HEK293T (cell line): ENCODE measurements at places on chromosomes 1 and 21.
A peak's percentile ranks its signal among the peaks of the same experiment; 100 is the strongest.

DNA sequence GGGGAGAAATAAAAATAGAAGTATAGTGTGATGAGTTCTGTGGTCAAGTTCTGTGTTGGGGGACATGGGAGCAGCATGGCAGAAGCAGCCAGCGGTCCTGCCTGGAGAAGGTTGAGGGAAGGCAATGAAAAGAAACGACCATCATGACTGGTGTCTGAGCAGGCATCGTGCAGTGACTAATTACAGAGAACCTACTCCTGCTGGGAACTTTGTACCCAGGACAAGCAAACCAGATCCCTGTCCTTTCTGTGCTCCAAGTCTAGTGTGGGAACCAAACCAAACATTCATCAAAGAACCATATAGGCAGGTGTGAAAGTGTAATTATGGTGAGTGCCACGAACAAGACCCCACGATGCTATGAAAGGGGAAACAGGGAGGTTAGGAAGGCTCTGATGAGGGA lies 25.8 kb downstream of the KIAA0040 start:
- no peak for DNase-seq

DNA sequence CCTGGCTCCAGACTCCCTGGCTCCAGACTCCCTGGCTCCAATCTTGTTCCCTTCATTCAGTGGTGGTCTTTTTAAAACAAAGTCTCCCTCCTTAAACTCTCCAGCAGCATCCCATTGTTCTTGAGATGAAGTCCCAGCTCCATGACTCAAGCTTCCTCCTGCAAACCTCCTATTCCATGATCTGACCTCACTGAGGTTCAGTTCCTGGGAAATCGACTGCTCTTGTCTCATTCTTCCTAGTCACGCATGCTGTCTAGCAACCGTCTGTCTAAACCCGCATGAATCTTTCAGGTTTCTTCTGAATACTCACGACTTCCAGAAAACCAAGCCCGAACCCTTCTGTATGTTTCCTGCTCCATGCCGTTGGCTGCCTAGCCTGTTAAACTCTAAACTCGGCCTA lies 91.9 kb downstream of the RAVER2 start:
- no peak for DNase-seq

DNA sequence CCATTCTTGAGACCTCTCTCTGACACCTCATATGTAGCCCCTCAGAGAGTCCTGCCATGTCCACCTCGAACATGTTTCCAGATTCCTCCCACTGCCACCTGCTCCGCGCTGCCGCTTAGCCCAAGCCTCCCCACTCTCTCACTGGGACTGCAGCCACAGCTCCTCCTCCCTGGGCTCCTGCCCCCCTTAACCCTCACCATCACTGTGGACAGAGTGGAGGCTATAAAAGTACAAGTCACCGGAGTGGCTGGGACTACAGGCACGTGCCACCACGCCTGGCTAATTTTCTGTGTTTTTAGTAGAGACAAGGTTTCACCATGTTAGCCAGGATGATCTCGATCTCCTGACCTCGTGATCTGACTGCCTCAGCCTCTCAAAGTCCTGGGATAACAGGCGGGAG lies 77.0 kb downstream of the VWA5B1 start:
- no peak for DNase-seq

- DNase-seq: no peak
Observed at GRCh38 chr1:3040004-3040403, 18.7 kb downstream of the ACTRT2 start.

DNA sequence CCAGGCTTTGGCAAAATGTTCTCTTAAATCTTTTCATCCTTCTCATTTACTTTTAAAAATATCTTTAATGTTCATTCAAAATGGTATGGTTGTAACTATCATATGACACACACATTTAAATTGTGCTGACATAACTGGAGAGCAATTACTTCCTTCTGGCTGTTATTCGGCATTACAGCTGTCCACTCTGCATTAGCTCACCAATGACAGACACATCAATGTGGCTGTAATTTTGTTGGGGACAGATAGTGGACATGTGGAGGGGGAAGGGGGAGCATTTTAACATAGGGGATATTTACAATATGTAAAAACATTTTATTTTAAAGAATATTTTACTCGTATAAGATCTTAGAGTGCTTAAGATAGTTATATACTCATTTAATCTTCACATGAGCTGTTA lies 319.8 kb downstream of the HMCN1 start:
- DNase-seq: no peak

DNA sequence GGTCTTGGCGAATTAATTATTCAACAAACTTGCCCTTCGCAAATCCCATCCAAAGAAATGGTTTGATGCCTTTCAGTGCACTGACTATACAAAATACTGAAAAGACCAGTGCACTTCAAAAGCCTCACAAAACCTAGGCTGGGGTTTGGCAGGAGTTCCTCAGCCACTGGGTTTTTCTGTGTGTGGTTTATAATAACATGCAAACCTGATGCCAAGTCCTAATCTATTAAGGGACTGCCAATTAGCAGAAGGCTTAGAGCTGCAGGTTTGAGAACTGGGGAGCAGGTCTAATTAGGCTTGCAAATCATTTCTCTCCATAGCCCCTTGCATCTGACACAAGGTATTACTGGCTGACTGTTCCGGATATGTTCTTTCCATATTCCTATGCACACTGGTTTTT lies 27.7 kb downstream of the PLPP3 start:
- no peak for DNase-seq

- no peak for DNase-seq
Observed at GRCh38 chr1:179124873-179125272, 43.0 kb downstream of the TOR3A start.

- no peak for DNase-seq
Observed at GRCh38 chr1:198018529-198018928, 101.4 kb downstream of the LHX9 start.

GRCh38 chr1:1777583-1777899 lies 729 bp downstream of the NADK start:
- no peak for DNase-seq

DNA sequence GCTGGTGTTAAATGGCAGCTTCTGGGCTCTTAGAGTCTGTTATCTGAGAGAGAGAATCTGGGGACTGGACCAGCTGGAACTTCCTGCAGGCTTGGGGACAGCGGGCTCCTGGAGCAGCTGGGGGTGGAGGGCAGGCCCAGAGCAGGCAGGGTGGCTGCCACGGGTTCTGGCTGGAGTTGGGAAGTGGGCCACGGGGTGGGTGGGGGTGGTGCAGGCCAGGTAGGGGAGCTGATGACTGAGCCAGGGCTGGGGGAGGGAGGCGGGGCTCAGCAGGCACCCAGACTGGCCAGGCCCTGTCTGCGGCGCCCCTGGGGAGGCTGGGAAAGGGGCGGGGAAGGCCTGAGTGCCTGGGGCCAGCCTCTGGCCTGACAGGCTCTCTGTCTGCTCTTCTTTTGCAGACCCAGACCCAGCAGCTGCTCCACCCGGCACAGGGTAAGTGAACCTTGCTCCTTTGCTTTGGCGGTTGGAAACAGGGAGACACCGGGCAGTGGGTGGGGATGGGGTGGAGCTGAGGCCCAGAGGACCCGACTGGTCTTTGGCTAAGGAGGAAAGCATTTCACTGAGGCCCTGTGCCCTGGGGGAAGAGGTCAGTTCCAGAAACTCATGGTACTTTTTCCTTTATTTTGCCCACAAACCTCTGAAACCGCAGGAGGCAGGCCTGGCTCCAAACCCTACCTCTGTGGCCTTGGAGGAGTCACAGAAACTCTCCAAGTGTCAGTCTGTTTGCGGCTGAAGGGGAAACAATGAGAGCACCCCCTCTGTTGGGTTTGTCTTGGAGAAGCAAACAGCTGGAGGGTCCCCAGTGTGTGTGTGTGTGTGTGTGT lies 48.8 kb downstream of the ARHGEF10L start:
- DNase-seq: no peak

GRCh38 chr1:151737026-151737425 lies 15.7 kb downstream of the RIIAD1 start:
- no peak for DNase-seq

- DNase-seq: peak; percentile 79
Observed at GRCh38 chr1:161098210-161099068, at the start of gene KLHDC9. Gene KLHDC9 (plus strand): TSS chr1:161098361. CDS start chr1:161098536, 175 bp downstream.

DNA sequence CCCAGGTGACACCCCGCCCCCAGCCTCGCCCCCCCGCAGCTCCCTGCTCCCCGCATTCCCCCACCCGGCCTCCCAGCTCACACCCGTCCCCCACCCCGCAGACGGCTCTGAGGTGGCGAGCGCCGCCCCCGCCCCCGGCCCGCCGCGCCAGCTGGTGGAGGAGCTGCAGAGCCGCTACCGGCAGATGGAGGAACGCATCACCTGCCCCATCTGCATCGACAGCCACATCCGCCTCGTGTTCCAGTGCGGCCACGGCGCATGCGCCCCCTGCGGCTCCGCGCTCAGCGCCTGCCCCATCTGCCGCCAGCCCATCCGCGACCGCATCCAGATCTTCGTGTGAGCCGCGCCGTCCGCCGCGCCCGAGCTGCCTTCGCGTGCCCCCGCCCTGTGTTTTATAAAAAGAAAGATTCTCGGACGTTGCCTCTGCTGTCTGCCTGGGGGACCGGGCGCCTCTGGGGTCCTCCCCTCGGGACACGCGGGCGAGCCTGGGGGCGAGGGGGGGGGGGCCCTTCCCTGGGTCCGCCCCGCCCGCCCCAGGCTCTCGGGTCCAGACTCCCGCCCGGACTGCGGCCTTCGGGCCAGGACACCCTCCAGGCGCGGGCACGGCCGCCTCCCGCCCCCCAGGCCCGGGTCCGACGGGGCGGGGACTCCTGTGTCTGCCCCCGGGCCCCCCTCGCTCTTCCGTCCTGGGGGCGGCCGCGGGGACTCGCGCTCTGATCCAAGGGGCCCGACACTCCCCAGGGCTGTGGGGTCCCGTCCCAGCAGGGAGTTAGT lies 1.6 kb upstream of the MMP23B start:
- no peak for DNase-seq

DNA sequence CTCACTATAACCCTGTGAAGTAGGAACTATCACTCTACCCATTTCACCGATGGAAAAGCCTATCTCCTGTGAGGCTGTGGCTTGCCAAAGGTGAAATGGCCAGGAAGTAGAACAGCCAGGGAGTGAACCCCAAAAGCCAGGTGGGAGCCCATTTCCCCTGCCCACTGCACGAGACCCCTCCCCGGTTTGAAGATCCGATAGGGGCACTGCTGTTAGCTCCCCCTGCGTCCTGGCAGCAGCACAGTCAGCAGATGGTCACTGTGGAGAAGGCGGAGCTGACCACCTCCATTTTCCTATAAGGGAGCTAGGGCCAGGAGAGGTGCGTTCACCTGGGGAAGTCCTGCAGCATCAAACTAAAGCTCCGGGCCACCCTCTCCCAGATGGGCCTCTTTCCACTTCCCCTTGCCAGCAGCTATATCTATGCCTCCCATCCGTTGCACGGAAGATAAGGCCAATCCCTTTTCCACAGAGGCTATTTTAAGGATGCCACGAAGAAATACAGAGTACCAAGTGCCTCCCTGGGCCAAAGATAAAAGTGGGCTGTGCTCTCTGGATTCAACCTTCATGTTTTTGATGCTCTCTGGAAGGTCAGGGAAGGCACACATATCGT lies 7.8 kb downstream of the ERG start:
- no peak for DNase-seq

DNA sequence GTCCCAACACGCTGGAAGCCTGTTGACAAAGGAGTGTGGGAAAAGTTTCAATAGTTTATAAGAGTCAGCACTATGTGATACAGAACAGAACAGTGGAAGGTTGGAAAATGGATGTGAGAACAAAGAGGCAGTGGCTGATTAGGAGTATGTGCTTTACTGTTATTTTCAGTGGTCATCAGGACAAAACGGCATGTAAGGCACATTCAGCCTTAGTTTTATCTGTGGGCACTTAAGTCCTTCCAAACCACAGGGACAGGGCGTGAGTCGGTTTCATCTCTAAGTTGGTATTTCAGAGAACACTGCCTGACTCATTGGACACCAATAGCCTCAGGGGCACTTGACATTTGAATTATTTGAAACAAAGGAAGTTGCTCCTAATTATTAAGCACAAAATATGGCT lies 306.9 kb downstream of the ASTN1 start:
- DNase-seq: no peak

DNA sequence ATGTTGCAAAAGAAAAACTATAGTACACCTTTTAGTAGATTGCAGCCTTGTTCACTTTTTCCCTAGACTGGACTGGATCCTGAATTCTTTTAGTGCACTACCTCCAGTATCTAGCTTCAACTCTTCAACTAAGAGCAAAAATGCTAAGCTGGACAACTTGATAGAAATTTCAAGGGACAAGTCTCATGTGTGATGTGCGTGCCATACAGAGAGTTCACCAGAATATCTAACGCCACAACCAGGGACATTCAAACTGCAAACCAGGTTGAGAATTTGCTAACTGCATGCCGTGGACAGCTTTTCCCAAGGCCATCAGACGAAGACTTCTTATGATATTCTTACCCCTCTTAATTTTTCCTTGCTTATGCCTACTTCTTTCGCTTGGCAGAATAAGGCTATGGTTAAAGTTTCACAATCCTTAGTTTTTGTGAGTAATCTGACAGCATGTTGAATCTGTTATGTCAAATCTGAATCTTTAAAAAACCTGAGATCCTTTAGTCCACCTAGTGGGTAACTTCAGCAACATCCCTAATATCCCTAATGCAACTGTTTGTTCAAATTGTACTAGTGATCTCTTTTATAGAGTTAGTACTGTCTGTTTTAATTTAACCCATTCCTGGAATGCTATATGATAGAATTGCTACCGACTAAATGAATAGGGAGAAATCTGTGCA lies 66.4 kb downstream of the DDAH1 start:
- no peak for DNase-seq

- DNase-seq: no peak
Observed at GRCh38 chr1:199862047-199862446, 165.5 kb upstream of the NR5A2 start.

DNA sequence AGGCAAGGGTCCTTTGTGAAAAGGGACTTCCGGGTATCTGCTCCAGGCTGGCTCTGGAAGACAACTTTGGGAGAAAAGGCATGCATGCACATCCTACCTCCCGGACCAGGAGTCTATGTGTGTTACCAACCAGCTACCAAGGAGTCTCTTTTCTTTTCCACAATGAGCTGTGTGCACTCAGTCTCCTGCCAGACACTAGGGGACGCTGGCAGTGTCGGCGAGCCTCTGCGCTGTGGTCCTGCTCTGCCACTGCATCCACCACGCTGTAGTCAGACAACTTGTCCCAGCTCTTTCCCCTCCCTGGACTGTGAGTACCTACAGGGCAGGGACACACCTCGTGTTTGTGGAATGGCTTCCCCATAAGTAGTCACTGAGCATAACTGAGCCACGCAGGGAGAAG lies 5.1 kb upstream of the SSR2 start:
- peak; percentile 91 for DNase-seq

- DNase-seq: no peak
Observed at GRCh38 chr1:89047734-89048133, 17.3 kb downstream of the GBP1 start.

DNA sequence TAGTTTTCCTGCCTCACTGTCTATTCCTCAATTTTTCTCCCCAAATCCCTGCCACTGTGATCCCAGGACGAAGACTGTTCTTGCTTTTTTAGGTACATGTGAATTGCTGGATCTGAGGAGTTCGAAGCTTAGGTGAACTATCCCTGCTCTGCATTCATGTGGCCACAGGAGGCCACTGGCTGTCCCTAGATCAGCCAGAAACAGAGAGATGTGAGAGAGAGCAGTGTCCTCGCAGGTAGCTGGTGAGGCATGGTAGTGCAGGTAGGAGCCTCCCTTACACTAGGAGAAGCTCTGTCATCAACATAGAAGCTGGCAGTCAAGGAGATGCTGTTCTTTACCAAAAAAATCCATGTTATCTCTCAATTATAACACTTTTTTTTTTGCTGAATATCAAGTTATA lies 71.5 kb downstream of the USP24 start:
- peak; percentile 54 for DNase-seq

- DNase-seq: no peak
Observed at GRCh38 chr1:2928366-2929325, 92.6 kb upstream of the ACTRT2 start.
